Neural progenitor cell (in vitro differentiated cells): ENCODE measurements at places on chromosomes 2 and 18. TPM values are rescaled to one million over a fixed set of nuclear protein-coding genes. Genes with fewer than 3 reads are reported as not detected.
A peak's percentile ranks its signal among the peaks of the same experiment; 100 is the strongest.

- H3K36me3 ChIP-seq: no peaks in the 10 kb centered on the region
- H3K27me3 ChIP-seq: no peaks in the 10 kb centered on the region
- H3K4me3 ChIP-seq: no peak overlapping the region
- DNase-seq: no peak
- H3K4me1 ChIP-seq: peaks cover 20% of the 10 kb centered on the region
- H3K27ac ChIP-seq: no peak overlapping the region
Observed at GRCh38 chr18:44729631-44730101, 49.0 kb downstream of the SETBP1 start.

DNA sequence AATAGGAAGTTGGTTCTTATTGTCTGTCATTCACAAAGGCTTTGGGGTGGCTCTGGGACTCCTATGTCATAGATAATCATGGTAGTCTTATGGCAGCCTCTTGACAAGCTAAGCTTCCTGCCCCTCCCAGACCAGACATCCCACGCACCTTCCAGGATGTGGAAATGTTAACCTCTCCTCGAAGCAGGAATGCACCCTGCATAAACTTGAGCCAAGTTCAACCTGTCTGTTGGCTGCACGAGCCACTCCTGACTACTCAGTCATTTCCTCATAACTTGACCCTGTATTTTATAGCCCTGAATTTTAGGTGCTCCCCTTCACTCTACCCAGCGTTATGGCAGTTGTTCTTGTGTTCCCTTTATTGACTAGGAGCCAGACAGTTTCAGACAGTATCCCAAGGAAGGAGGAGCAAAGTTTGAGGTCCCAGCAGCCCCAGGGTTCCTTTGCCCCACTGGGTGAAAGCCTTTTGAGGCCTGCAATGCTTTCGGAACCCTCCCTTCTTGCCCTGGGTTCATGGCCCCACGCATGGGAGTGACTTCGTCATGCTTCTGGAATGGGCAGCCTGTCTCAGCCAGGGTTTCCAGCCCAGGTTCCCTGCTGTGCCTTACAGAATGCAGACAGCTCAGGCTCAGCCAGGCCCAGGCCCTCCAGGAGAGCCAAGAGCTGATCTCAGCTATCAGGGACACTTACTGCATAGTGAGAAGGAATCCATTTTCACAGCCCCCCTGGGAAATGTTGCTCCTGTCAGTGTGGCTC is 15.6 kb upstream of the INO80C start:
- no peak overlapping the region for H3K27ac ChIP-seq
- H3K36me3 ChIP-seq: no peaks in the 10 kb centered on the region
- no peaks in the 10 kb centered on the region for H3K27me3 ChIP-seq
- peaks cover 22% of the 10 kb centered on the region for H3K4me1 ChIP-seq
- H3K4me3 ChIP-seq: no peak overlapping the region
- peak; percentile 43 for DNase-seq

DNA sequence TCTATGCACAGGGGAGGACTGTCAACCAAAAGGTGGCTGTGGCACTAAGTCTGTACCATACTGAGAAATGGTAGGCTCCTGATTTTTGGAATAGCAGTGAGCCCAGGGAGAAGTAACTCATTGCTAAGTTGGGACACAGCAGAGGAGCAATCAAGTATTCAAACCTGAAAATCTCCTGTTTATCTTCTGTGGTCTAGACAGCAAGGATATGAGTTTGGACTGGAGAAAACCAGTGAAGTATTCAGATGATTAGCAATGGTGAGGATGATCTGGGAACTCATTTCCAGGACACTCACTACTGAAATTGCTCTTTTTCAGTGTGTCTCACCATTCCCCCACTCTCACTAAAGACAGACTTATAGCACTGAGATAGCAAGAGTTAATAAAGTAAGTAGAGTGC is 112.0 kb downstream of the GULP1 start:
- DNase-seq: no peak
- H3K4me1 ChIP-seq: no peaks in the 10 kb centered on the region
- peaks cover 10% of the 10 kb centered on the region for H3K36me3 ChIP-seq

GRCh38 chr2:156087875-156088274 is 244.6 kb downstream of the NR4A2 start:
- no peak overlapping the region for H3K27ac ChIP-seq
- H3K4me1 ChIP-seq: no peaks in the 10 kb centered on the region
- H3K4me3 ChIP-seq: no peak overlapping the region
- DNase-seq: no peak
- no peaks in the 10 kb centered on the region for H3K27me3 ChIP-seq

Gene SLC1A4
- 1.3 and 1.8 TPM in 2 replicates for total RNA-seq

Gene FZD7
- total RNA-seq: 79.4 and 106 TPM in 2 replicates

DNA sequence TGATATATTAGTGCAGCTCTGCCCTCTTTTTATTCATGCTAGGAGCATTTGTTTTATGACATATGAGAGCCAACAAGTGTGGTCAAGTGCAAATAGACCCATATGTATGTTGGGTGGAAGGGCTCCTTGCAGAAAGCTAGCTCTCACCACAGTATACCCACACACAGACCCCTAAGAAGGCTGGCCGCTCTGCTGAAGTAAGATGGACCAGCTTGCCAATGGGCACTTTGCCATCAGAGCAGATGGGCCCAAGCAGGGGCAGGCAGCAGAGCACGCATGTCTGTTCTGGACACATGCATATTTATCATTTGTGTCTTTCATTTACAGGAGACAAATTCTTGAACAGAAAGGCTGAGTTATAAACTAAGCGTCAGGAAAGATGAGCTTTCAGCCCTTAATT is 187.5 kb upstream of the DTNA start:
- DNase-seq: no peak
- H3K4me3 ChIP-seq: no peak overlapping the region
- peaks cover 14% of the 10 kb centered on the region for H3K4me1 ChIP-seq
- H3K36me3 ChIP-seq: no peaks in the 10 kb centered on the region

Gene EVA1A
- total RNA-seq: 2.8 and 3.6 TPM in 2 replicates

DNA sequence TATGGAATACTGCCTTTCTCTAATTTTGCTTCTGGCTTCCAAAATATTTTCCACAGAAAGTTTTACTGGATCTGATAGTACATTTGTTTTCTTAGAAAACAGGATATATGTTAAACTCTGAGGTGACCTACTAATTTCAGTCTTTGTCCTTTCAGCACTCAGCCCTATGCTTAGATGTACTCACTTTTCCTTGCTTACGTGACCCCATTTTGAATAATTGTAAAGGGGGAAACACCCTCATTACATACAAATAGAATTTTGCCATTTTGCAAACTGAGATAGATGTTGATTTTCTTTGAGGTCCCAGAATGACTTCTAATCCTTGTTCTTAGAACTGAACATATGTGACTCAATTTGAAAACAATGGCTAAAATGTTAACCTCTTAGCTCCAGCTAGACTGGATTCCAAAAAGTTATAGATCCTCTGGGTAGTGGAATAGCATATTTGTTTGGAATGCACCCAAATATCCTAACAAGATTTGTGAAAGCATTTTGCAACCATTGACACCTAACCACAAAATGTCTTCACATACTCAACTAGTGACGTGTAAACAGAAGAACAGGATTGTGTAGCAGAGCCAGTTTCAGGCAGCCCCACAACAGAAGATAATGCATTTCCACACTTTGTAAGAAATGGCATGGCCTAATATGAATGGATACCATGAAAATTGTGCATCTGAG is 44.8 kb upstream of the EHBP1 start:
- no peaks in the 10 kb centered on the region for H3K27me3 ChIP-seq
- DNase-seq: no peak
- no peak overlapping the region for H3K27ac ChIP-seq

Gene HNRNPLL
- total RNA-seq: 82.3 and 109 TPM in 2 replicates
